T-helper 1 cell (primary cell): ENCODE measurements at places on chromosomes 1 and 21.

- no peak for DNase-seq
Observed at GRCh38 chr1:165852871-165853270, 25.5 kb downstream of the UCK2 start.

GRCh38 chr1:180444522-180444921, 57.9 kb downstream of the ACBD6 start:
- no peak for DNase-seq

- no peak for DNase-seq
Observed at GRCh38 chr1:201320168-201320788, 37.0 kb downstream of the PKP1 start.

DNA sequence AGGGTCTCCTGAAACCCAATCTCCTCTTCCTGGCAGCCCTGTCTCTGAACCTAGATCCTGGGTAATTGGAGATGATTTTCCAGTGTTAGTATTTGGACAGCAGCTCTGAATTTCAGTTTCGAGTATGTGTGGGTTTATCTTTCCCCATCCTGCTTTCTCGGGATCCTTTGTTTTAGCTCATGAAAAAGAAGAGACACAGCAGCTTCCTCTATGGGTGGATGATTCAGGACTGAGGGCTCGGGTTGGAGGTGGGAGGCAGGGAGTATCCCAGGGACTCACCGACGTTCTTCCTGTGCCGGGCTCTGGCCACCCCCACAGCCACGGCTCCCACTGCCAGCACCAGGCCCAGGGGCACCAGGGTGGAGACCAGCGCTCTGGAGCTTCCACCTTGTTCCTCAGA, 10.4 kb upstream of the FCMR start:
- DNase-seq, result no peak

DNA sequence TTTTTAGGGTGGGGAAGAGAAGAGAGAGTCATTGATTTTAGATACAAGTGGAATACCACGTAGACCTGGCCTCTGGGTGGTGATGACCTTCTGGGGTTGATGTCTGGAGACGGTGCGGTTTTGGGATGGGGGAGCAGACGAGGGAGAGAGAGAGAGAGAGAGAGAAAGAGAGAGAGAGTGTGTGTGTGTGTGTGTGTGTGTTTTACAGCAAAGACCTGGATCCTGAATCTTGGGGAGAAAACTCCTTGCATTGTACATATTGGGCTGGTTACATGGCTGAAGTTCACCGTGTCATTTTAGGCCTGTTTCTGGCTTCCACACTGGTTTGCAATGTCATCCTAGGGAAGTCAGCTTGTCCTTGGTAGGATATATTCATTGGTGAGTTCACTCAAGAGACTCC, 89.0 kb downstream of the GALNT2 start:
- no peak for DNase-seq

DNA sequence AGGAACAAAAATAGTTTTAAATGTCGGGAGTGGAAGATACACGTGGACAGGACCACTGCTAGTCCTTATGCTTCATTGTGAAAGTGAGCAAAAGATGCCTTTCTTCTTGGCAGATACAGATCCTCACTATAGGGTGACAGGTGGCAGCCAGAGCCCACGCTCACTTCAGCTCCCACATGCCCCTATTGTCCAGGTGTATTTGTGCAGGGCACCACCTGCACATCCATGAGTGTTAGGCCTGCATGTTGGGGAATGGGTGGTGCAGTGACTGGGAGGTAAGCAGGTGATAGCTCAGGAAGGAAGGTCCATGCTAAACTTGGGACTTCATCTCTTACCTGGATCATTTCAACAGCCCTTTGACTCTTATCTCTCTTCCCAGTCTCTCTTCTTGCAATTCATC, 27.4 kb downstream of the SLC5A9 start:
- DNase-seq, result no peak

GRCh38 chr1:184210031-184210430, 158.5 kb downstream of the TSEN15 start:
- DNase-seq, result no peak

- no peak for DNase-seq
Observed at GRCh38 chr1:53562981-53563379, 103.8 kb downstream of the DMRTB1 start.

DNA sequence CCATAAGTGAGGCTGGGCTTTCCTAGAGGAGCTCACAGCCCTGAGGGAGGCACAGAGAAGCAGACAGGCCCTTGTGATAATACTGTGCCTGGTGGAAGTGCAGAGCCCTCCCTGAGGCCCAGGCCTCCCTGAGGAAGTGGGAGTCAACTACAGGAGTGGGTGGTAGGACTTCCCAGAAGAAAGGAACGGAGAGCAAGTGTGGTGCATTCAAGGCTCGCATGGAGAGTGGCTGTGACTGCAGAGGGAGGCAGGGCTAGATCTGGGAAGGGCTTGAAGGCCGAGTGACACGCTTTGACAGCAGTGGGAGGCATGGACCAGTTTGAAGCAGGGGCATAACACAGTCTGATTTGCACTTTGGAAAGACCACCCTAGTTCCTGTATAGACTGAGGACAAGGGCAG, 37.3 kb downstream of the AZIN2 start:
- DNase-seq, result no peak

DNA sequence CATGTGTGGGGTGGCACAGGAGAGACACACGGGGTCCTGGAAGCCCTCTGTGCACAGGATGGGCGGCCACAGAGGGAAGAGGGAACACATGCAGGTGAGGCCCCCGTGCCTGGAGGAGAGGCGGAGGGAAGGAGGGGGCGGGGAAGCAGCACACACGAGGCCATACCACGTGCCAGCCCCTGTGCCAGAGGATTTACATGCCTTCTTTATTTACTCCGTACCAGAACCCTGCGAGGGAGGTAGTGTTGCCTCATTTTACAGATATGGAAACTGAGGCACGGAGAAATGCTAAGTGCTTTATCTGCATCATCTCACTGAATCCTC, 56.1 kb downstream of the ARHGEF10L start:
- DNase-seq, result no peak

GRCh38 chr1:96971849-96972602, 250.4 kb downstream of the PTBP2 start:
- no peak for DNase-seq

GRCh38 chr1:109113590-109114341, at the start of gene ELAPOR1:
Gene ELAPOR1 (plus strand): TSS chr1:109114115. CDS start chr1:109114184, 69 bp downstream.
- DNase-seq, result peak; percentile 92

GRCh38 chr21:39452207-39452969, 618 bp downstream of the SH3BGR start:
- DNase-seq, result no peak

- DNase-seq, result no peak
Observed at GRCh38 chr21:29718081-29718815, 221.5 kb downstream of the GRIK1 start.

DNA sequence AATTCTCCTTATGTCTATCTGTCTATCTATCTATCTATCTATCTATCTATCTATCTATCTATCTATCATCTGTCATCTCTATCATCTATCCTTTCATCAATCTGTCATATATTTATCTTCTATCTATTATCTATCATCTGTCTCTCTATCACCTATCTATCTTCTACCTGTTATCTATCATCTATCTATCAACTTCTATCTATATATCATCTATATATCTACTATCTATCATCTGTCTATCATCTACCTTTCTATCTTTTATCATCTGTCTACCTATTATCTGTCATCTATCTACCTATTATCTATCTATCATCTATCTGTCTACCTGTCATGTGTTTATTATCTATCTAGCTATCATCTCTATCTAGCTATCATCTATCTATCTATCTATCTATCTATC, 124.7 kb upstream of the C1orf174 start:
- DNase-seq, result no peak

DNA sequence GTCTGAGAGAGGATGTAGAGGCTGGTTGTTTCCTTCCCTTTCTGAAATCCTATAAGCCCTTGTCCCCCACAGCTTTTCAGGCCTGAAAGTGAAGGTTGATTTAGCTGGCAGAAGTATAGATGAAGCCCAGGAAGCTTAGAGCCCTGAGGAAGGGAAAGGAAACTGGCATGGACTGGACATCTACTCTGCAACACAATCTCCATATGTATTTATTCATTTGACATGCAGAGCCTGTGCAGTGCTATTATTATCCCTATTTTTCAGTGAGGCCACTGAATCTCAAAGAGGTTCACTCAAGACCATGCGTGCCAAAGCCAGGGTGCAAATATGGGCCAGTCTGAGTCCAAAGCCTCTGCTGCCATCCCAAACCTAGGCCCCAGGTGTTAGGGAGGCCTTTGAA, 78.5 kb upstream of the KCND3 start:
- no peak for DNase-seq

DNA sequence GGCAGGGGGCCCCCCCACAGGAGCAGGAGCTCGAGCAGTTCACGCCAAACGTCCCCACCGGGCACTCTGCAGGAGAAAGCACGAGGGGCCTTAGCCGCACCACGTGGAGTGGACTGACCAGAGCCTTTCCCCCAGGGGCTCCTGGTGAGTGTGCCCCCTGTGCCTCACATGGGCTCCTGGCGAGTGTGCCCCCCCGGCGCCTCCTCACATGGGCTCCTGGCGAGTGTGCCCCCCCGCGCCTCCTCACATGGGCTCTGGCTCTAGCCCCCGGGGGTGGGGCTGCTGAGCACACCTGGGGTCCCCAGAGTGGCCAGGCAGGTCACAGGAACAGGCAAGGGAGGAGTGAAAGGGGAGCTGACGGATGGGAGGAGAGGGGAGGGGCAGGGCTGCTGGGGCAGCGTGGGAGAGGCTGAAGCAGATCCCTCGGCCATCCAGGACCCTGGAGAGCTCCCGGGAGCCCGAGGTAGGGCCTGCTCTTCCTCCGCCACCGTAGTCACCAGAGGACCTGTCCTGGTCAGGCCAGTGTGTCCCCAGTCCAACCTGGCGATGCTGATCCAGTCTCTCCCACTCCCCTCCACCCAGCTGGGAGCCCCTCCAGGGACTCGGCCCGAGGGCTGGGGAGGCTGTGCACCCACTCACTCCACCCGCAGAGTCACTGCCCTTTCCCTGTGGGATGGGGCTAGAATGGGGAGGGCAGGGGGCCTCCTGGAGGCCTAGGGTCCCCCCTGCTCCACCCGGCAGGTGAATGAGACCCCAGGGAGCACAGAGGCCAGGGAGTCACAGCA, 47.6 kb downstream of the ARHGEF16 start:
- DNase-seq, result peak; percentile 28

GRCh38 chr1:170711682-170712081, 47.8 kb downstream of the PRRX1 start:
- no peak for DNase-seq

- no peak for DNase-seq
Observed at GRCh38 chr1:959731-960362, 537 bp upstream of the KLHL17 start.

DNA sequence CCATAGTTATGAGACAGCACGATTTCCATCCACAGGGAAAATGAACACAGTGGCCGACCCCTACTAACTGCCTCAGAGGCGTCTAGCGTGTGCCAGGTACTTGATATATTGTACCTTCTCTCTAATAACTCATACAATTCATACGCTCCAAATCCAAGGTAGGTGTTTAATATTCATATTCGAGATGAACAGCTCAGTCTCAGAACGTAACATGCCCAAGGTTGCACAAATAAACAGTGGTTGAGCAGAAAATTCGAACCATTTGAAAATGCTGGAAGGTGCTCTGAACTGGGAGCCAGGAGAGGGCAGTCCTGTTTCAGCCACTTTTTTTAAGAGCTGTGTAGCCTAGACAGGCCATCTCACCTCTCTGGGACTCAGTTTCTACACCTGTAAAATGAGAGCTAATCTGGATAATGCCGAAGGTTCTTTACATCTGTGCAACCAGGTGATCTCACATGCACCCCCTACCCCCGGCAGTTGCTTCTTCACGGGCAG, 7.9 kb downstream of the SLC45A3 start:
- no peak for DNase-seq

GRCh38 chr1:33383489-33383888, 47.4 kb downstream of the PHC2 start:
- no peak for DNase-seq

GRCh38 chr1:49297783-49298182, 521.1 kb upstream of the BEND5 start:
- DNase-seq, result no peak

GRCh38 chr1:27536767-27537166, 46.8 kb upstream of the WASF2 start:
- DNase-seq, result no peak

- DNase-seq, result no peak
Observed at GRCh38 chr1:54989968-54990810, 8.5 kb upstream of the BSND start.

- no peak for DNase-seq
Observed at GRCh38 chr1:61337981-61338848, 255.9 kb downstream of the NFIA start.

DNA sequence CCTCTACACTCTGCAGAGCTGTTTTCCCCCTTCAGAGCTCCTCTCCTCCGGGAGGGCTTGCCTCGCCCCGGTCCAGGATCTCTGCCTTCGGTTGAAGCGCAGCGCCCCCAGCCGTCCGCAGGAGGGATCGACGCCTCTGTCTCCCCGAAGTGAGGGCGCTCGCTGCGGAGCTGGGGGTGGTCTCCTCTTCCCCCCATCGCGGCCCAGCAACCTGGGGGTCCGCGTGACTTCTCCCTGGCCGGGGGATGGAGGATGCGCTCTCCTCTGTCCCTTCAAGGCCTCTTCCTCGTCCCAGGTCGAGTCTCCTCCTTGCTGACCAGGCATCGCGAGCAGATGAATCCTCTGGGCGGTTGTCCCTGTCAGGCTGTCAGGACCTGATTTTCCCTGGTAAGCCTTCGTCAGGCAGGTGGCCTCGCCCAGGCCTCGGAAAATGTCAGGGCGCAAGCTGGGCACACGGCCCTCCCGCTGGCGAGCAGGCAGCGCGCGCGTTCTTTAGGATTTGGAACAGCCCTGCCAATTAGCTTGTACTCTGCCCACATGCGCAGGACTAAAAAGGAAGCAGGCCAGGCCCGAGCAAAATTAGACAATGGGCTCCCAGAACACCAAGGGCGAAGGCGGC, 90.5 kb downstream of the EDEM3 start:
- DNase-seq, result no peak

- DNase-seq, result no peak
Observed at GRCh38 chr1:45551684-45552083, 1.1 kb downstream of the AKR1A1 start.

DNA sequence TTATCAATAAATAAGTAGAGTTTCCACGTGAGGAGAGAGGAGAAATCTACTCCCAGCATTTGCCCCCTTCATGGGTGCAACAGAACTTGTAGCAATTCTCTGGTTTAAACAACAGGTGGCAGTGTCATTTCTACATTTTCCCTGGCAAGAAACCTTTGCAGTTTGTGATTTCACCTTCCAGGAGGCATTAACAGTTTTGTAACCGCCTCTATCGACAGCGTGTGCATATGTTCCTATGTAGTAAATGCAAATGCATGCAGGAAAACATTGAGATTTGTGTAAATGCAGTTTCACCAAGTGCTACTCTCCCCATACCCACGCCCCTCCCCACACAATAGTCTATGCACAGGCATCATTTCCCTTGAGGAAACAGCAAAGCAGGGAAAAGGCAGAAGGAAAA, 494.7 kb downstream of the SMYD3 start:
- DNase-seq, result no peak
